ENCODE measurements at places on chromosomes 12 and 14.

DNA sequence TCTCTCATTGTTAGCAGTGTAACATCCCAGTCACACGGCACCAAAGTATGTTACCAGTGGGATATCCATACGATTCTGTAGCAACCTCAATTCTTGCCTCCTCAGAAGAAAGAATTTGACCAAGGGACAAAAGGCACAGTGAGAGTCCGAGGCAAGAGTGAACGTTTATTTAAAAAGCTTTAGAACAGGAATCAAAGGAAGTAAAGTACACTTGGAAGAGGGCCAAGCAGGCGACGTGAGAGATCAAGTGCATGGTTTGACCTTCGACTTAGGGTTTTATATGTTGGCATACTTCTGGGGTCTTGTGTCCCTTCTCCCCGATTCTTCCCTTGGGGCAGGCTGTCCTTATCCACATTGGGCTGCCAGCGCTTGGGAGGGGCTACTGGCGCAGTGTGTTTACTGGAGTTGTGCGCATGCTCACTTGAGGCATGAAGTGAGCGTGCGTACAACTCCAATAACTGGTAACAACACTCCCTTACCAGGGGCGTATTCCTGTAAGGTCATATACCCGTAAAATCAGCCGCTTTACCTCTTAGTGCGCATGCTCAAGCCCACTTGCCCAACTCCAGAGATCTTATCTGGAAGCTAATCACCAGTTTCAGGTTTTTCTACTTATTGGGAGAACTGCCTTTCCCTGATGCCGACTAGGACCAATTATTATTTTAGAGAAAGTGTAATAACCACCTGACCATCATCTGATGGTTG, 71.7 kb downstream of the FAR2 start:
- no peak for DNase-seq

DNA sequence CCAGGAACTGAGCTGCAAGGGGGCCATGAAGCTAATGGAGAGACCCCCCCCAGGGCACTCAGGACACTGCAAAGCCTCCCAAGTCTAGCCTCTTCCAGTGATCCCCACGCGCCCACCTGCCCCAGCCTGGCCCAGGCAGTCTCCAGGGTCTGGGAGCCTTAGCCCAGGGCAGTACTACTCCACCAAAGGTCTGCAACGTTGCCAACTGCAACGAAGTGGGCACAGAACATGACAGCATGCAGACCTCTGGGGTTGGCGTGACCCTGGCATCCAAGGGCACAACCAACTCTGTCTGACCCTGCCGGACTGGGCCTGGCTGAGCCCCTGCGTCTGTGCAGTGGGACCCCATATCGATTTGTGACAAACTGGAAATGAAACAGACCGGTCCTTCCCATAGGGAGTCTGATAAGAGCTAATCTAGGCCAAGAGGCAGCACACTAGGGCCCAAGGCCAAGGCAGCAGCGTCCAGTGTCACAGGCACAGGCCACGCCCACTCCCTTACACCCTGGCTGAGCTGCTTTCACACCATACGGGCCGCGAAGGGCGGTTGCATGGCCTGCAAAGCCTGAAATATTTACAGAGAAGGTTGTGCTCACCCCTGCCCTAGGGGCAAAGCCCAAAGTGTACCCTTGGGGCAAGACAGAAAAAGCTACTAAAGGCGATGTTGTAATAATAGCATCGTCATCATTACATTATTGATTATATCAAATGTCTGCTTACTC, 76.7 kb downstream of the NCOR2 start:
- DNase-seq, result peak; percentile 73

DNA sequence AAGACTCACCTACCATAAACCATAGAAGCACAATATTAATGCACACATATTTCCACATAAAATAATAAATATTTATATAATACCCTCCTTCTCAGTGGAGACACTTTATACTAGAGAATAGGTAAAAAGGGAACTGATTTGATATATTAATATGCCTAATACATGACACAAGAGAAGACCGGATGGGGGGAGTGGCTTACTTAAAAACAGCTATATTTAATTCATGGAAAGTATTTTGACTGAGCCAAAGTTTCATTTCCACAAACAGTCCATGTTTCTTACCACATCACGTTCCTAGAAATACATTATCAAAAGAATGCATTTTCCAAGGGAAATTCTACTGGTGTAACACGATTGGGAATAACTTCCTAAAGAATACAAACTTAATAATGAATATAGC, 63.4 kb downstream of the ITPR2 start:
- no peak for DNase-seq

- no peak for DNase-seq
Observed at GRCh38 chr14:100082723-100083122, 17.5 kb downstream of the EVL start.

DNA sequence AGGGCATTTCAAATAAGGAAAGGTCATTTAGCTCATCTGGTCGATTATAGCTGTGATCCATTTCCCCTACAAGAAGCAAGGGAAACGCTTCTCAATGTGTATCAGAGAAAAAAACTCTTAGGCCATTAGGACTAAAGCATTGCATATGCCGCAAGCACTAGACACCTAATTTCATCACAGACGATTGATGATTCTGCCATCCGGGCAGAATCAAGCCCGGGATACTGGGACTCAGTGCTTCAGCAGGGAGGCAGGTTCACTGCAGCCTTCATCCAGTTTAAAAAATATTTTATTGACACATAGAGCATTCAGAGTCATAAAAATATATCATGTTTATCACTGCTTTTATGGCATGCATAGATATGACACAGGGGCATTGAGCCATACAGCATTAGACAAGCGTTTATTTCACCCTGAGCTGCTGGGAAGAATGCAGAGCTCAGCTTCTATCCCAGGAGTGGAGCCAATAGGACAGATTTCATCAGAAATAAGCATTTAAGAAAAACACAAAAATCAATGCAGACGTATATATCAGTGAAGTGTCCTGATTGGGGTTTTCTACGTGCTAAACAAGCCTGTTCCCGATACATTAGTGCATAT, 806.9 kb downstream of the GALC start:
- DNase-seq, result no peak

DNA sequence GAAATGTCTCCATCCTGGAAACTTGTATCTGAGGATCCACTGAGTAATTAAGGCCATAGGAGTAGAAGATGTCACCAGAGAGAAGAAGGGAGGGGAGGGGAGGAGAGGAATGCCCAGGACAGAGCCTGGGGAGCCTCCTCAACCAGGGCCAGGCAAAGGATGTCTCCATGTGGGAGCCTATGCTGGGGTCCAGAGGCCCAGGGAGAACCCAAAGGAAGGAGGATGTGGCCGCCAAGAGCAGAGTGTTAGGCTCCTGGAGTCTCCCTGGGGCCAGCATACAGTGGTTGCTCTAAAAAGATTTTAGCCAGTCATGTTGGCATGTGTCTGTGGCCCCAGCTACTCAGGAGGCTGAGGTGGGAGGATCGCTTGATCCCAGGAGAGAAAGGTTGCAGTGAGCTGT, 92.6 kb downstream of the DICER1 start:
- no peak for DNase-seq

GRCh38 chr14:59832653-59833294, 37.8 kb downstream of the RTN1 start:
- DNase-seq, result no peak

GRCh38 chr14:25121337-25122129, 71.6 kb upstream of the STXBP6 start:
- DNase-seq, result no peak

DNA sequence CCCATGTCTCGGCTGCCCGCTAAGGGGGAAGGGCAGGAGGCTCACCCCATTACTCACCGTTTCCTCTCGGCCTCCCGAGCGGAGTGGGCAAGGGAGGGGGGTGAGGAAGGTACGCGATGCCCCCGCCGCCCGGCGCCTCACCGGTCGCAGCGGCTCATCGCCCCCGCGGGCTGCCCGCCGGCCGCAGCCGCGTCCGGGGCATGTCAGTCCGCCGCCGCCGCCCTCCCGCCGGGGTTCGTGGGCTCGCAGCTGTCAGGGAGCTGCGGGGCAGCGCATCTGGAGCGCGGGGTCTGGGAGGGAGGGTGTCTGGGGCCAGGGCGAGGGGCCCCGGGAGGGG, 461 bp downstream of the SLC8A3 start:
- DNase-seq, result no peak

GRCh38 chr12:129101816-129102215, 248.5 kb downstream of the GLT1D1 start:
- DNase-seq, result no peak

- no peak for DNase-seq
Observed at GRCh38 chr12:30959110-30959710, 32.7 kb downstream of the TSPAN11 start.

DNA sequence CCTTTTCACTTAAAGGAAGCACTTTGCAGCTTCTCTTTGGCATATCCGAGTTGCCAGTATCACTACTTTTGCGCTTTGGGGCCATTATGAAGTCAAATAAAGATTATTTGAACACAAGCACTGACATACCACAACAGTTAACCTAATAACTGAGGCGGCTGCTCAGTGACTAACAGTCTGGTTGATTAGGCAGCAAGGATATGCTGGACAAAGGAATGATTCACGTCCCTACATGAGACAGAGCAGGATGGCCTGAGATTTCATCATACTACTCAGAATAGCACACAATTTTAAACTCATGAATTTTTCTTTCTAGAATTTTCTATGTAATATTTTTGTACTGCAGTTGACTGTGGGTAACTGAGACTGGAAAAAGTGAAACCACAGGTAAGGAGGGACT, 56.9 kb upstream of the E2F7 start:
- DNase-seq, result no peak

DNA sequence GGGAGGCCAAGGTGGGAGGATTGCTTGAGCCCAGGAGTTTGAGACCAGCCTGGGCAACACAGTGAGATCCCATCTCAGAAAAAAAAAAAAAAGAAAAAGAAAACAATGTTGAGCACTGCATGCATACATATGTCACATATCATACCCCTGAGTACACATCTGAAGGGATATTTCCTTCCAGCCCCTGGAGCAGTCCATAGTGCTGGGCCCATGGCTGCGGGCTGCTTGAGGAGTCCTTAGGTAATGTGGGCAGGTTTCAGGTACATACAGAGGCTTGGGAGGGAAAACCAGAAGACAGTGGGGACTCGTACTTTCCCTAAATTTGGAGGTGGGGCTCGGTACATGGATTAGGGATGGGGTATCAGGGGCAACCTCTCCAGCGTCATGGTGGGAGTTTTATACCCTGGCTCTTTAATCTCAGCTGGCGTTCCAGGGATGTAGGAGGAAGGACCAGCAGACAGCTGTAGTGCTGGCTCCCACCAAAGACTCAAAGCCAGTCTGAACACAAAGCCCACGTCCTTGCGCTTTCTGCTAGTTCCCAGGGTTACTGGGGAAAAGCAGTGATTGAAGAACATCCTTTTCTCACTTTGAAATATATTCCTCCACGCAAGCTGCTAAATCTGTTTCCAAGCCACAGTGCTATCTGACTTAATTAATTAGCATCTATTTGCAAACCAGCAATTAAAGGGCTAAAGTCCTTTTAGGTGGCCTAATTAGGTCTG, 5.2 kb downstream of the OTUB2 start:
- no peak for DNase-seq

GRCh38 chr12:117980616-117981015, 11.8 kb upstream of the KSR2 start:
- no peak for DNase-seq

- no peak for DNase-seq
Observed at GRCh38 chr14:30221546-30221945, 293.9 kb upstream of the PRKD1 start.

DNA sequence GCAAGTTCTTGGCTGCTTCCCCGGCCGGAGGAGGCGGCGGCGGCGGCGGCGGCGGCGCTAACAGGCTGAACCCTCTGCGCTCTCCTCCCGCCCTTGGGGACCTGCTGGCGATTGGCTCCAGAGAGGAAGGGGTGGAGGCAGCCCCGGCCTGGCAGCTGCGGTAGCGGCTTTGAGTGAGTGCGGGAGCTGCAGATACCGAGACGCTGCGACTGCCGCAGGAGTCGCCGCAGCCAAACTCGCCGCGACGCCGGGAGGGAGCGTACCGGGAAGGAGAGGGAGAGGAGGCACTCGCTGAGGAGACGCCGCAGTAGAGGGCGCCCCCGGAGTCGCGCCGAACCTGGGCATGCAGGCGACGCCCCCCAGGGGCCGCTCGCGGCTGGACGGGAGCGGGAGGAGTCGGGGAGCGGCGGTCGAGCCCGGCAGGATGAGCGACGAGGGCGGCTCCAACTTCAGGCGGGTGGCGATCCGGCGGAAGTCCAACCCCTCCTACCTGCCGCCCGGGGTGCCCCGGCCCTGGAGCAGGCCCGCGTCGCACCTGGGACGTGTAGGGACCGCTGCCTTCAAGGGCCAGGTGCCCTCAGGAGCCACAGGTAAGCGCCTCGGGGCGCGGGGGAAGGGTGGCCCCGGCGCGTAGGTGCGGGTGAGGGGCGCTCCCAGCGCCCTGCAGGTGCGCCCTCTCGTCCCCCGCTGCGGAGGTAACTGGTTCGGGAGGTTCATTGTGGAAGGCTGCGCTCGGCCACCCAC, at the start of gene FGD4:
Gene FGD4 (plus strand): TSS at position 189 of the 744 bp plus-strand sequence.
- DNase-seq, result peak; percentile 41

- DNase-seq, result no peak
Observed at GRCh38 chr14:24674204-24674970, 40.4 kb upstream of the GZMB start.

GRCh38 chr14:35369701-35370191, 34.8 kb downstream of the NFKBIA start:
- no peak for DNase-seq

- DNase-seq, result no peak
Observed at GRCh38 chr14:53310412-53310811, 157.3 kb upstream of the DDHD1 start.

All from transverse colon (tissue), 4 donors.